Thoracic aorta endothelial cell (primary cell): ENCODE measurements at places on chromosomes 3 and 15. TPM values are rescaled to one million over a fixed set of nuclear protein-coding genes. Genes with fewer than 3 reads are reported as not detected.

LRRC31 gene
- not detected in 2 replicates for total RNA-seq

TGM4 gene
- total RNA-seq, result 0.07 and 0.13 TPM in 2 replicates

SOX14 gene
- not detected in 2 replicates for total RNA-seq

GOLGA8G gene
- not detected in 2 replicates for total RNA-seq

GRAMD2A gene
- total RNA-seq, result 0.72 TPM in 1 of 2 replicates, not detected in the other

MNS1 gene
- 1.4 and 1.6 TPM in 2 replicates for total RNA-seq

RNU5B-1 gene
- not detected in 2 replicates for total RNA-seq

CCRL2 gene
- total RNA-seq, result 14.6 and 15.4 TPM in 2 replicates

UQCRC1 gene
- 276 and 300 TPM in 2 replicates for total RNA-seq

OIP5 gene
- total RNA-seq, result 11.4 and 16.9 TPM in 2 replicates

XIRP1 gene
- not detected in 2 replicates for total RNA-seq

DUOXA2 gene
- not detected in 2 replicates for total RNA-seq

SAMD7 gene
- total RNA-seq, result not detected in 2 replicates

RBM6 gene
- 77.5 and 83.2 TPM in 2 replicates for total RNA-seq

GHSR gene
- not detected in 2 replicates for total RNA-seq
